ENCODE measurements at places on chromosomes 3 and 15.

- no peak for DNase-seq
These were observed 127.6 kb downstream of the SOX2 start for GRCh38 chr3:181839039-181839915.

GRCh38 chr3:20376665-20377217 is 190.7 kb upstream of the SGO1 start:
- no peak for DNase-seq

- DNase-seq: no peak
These were observed 54.3 kb upstream of the GCSAM start for GRCh38 chr3:112187300-112187699.

DNA sequence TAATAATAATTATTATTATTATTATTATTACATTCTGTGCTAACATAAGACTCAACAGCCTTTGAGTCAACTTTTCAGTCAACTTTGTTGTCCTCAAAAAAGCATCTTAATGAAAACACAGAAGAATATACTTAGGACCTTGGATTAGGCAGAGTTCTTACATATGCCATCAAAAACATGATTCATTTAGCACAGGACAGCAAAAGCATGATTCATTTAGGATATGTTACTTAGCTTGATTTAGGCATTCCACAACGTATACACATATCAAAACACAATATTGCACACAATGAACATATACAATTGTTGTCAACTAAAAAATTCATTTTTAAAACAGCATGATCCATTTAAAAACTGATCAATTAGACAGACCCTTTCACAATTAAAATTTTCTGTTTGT is 213.0 kb downstream of the FMN1 start:
- DNase-seq: no peak

GRCh38 chr3:154356009-154356408 is 31.7 kb upstream of the DHX36 start:
- DNase-seq: no peak

GRCh38 chr3:38038447-38038911 is 529 bp upstream of the DLEC1 start:
- no peak for DNase-seq

DNA sequence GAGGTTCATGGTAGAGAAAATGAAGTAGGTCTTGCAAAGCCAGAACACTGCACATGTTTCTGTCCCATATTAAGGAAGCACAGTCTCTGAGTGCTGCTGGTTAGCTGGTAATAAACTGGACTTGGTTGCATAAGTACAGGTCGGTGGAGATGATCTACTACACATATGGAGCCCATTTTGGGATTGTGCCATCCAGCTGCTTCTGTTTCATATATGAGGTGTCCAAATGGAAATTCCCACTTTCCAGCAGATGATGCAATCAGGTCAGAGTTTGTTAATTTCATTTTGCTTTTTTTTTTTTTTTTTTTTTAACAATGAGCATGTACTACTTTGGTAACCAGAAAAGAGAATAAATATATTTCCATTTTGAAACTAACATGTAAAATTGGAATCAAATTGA is 122.6 kb downstream of the SATB1 start:
- no peak for DNase-seq

DNA sequence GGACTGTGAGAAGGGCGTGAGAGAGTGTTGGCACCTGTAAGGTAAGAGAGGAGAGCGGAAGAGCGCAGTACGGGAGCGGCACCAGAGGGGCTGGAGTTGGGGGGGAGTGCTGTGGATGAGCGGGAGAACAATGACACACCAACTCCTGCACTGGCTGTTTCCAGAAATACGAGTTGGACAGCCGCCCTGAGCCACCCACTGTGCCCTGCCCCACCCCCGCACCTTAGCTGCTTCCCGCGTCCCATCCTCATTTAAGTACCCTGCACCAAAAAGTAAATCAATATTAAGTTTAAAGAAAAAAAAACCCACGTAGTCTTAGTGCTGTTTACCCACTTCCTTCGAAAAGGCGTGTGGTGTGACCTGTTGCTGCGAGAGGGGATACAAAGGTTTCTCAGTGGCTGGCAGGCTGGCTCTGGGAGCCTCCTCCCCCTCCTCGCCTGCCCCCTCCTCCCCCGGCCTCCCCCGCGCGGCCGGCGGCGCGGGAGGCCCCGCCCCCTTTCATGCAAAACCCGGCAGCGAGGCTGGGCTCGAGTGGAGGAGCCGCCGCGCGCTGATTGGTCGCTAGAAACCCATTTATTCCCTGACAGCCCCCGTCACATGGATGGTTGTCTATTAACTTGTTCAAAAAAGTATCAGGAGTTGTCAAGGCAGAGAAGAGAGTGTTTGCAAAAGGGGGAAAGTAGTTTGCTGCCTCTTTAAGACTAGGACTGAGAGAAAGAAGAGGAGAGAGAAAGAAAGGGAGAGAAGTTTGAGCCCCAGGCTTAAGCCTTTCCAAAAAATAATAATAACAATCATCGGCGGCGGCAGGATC is at the start of gene SOX2:
TSS of gene SOX2 (plus strand) at position 601 of the 811 bp plus-strand sequence. CDS start 436 bp downstream, outside the sequence.
- DNase-seq: no peak

DNA sequence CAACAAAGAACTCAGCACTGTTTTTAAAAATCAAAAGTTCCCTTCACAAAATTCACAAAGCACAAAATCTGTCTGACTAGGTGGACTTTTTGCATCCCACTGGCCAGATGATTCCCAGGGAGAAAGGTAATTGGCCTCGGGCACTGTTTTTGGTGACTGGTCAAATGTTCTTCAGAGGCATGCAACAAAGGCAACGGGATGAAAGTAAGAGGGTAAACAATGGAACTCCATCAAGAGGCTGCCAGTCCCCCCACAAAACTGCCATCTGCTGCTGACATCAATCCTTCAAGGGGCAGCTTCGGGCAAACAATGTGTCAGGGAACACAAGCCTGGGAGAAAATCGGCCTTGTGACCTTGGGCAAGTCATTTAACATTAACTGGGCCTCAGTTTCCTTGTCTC is 3.3 kb downstream of the SRGAP3 start:
- DNase-seq: no peak

GRCh38 chr15:77980098-77980497 is 97.4 kb downstream of the TBC1D2B start:
- DNase-seq: no peak

GRCh38 chr3:49265661-49266386 is 11.2 kb downstream of the C3orf62 start:
- DNase-seq: no peak

- no peak for DNase-seq
These were observed 35.7 kb upstream of the ZNF770 start for GRCh38 chr15:35023804-35024203.

DNA sequence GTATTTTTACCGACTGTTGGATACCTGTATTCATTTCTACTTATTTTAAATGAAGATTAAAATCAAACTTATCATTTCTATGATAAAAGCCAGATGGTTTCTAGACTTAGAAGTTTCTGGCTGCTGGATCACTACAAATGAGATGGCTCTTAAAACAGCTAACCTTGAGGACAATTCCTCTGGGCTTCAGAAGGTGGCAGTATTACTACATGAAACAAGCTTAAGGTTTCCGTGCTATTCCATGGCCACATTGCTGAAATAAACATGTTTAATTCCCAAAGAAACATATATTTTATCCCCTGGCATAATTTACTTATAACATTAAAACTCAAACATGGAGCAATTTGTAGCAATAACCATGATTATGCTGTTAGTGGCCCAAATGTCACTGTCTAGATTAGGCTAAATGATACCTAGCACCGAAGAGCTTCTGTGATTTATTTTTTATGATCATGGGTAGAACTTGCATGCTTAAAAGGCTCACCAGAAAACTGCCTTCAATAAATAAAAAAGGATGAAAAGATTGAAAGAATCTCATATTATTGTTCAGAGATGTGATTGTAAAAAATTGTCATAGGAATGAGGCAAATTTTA is 204.0 kb upstream of the NANOGP8 start:
- no peak for DNase-seq

DNA sequence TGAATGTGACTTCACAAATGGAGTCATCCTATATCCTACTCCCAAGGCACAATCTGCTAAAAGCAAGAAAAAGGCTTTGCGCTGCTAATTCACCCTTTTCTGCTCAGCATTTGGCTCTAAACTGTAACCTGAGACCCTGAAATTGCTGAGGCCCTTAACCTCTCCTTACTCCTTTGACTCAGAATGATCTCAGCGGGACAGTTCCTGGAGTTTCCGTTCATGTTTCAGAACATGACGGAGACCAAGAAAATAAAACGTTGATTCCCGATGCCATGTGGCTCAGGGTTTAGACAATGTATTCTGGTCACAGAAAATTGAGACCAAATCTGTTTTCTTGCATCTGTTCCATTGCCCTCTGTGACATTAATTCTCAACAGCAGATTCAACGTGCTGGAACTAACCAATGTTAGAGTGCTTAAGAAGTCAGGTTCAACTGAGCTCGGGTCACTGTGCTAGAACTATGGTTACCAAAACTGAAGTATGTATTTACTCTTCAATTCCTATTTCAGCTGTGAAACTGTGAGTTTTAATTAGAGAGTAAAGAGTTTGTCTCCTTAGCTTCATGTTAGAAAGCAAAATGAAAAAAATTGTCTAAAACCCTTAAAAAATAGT is 45.4 kb upstream of the TMC3 start:
- no peak for DNase-seq

GRCh38 chr15:51114437-51115119 is 19.9 kb upstream of the TNFAIP8L3 start:
- no peak for DNase-seq

DNA sequence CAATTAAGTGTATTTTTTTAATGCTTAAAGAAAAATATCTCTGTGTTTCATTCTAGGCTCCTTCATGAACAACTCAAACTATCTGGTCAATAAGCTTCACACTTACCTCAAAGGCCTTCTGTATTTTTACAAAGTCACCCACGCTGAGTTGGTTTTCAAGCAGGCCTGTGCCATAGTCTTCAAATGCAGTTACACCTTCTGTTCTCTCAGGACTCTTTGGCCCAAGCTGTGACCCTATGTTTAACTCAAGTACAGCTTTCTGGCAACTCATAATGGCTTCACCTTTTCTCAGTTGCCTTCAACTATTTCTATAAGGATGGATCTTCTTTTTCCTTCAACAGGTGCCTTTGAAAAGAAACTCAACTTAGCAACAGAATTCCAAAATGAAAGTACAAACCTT is 587 bp downstream of the WDR49 start:
- DNase-seq: no peak

DNA sequence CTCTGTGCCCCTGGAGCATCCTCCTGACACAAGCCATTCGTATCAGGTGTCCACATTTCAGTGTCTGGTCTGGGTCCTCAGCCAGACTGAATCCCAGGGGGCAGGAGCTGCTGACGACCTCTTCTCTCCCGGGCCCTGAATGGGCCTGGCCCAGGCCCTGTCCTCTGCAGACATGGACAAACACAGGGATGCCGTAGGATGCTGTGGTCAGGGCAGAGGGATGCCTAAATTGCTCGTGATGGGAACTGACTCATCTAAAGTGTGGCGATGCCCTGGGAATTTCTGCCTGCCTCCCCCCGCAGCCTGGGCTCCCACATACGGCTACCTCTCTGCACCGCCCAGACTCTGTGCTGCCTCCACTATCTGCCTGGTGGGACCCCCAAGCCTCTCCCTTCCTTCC is 58.5 kb upstream of the CTSH start:
- DNase-seq: no peak

DNA sequence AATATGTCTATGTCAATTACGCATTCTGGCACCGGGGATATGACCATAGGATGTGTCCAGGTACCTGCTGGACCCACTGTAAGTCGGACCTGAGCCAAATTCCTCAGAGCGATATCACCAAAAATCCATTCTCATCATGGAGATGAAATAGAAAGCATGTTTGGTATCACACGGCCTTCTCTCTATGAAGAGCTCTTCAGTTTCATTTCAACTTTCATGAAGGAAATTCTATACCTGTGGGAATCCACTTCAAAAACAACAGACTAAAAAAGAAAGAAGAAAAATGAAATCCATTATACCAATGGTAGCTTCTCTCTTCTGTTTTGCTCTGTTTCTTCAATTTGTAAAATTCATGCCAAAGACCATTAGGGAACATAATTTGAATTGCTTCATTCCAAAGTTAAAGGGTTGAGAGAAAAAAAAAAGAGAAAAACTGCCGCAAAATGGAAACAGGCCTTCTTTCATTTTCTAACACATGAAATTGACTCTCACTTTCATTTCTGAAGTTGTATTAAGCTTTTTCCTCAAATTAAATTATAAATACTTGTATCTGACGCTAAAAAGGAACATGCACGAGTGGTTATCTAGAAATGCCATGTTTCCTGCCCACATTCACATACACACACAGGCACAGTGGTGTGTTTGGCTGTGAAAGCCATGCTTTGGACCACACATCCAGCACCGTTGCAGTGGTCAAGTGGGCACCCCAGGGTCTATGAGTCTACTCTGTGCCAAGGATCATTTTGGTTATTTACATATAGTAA is 46.9 kb upstream of the DIPK2A start:
- DNase-seq: no peak

GRCh38 chr15:50353251-50353974 is 1.6 kb downstream of the GABPB1 start:
- no peak for DNase-seq

DNA sequence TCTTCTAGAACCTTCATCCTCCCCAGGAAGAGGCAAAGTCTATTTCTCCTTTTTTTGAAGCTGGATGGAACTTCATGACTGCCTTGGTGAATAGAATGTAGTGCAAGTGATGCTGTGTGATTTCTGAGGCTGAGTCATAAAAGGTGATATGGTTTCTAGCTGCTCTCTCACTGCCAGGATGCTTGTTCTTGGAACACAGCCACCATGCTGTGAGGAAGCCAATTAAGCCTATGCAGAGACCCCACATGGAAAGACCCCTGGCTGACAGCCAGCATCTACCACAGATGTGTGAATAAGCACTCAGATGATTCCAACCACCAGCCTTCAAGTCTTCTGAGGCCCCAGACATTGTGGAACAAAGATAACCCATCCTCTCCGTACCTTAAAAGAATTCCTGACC is 57.0 kb downstream of the ISL2 start:
- no peak for DNase-seq

GRCh38 chr3:98884675-98885371 is 16.7 kb downstream of the DCBLD2 start:
- no peak for DNase-seq

DNA sequence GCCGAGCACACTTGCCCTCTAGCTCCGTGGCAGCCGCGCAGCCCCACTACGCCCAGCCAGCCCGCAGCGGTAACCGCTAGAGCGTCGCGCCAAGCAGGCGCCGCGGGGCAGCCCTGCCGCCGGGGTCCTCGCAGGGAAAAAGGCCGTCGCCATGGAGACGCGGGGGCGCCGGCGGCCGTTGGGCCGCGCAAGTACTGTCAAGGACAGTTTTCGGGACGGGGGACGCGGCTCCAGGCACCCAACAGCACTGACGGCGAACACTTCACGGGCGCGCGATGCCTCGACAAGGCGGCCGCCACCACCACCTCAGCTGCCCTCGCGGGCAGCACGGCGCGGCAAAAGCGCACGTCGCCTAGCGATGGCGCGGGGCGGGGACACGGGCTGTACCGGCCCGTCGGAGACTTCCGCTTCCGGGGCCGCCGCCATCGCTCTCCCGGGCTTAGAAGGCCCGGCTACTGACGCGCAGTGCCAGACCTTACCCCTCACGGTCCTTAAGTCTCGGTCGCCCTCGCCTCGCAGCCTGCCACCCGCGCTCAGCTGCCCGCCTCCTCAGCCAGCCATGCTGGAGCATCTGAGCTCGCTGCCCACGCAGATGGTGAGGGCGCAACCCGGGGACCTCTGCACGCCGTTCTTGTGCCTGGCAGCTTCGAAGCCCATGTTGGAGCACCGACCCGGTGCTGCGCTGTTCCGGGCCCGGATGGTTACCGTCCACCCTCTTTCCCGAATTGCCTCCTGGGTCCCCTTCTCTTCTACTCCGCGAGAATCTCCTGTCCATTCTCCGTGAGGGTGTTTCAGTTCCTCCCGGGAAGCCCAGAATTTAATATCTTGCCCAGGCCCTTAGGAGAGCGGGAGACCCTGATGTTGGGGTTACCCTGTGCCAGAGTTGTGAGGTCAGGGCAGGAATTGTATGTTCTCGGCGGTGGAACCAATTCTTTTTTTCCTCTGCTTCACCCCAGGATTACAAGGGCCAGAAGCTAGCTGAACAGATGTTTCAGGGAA is at the start of the genes GLT8D1 and SPCS1:
TSS of gene GLT8D1 (minus strand) at position 104 of the 999 bp plus-strand sequence. CDS start 5,331 bp downstream, outside the sequence.
TSS of gene SPCS1 (plus strand) at position 419 of the 999 bp plus-strand sequence. CDS start at position 560, 141 bp downstream.
- DNase-seq: peak; percentile 86

Measured in GOT3 (cell line).